Activated effector memory CD4-positive, alpha-beta T cell treated with Interleukin-2 at 50 U/mL for 16 hours (primary cell): ENCODE measurements at places on chromosomes 4 and X.

DNA sequence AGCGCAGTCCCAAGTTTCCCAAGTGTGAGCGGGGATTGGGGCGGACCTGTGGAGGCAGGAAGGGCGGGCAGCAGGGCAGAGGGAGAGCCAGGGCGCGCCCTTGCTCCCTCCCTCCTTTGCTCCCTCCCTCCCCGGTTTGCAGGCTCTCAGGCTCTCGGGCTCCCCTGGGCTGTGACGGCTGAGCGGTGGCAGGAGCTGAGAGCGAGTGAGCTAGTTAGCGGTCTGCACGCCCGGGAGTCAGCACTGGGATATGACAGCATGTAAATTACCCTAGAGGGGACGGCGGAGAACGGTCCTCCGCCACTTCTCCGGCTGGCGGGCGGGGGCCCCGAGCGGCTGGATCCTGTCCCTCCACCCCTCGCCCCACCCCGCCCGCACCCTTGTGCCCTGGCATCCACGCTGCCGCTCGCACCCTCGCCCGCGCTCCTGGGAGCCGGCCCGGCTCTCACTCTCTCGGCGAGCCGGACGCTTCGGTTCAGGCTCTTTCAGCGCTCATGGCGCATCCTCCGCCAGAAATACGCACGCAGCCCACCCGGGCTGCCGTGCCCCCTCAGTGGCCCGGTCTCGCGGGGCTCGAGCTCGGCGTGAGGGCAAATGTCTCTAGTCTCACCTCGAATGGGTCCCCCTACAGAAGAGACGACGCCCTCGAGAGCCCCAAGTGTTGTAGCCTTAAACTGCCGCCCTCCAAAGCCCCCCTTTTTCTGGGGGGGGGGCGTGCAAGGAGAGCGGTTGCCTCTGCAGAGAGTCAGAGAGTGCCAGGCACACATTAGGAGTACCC lies at the start of gene TSC22D3:
Gene TSC22D3 (minus strand): TSS at position 54 of the 778 bp plus-strand sequence. CDS start 368 bp downstream, outside the sequence.
- peak; percentile 31 for DNase-seq

- no peak for DNase-seq
Measured at GRCh38 chrX:52363247-52363883, 5.5 kb upstream of the XAGE2 start.

DNA sequence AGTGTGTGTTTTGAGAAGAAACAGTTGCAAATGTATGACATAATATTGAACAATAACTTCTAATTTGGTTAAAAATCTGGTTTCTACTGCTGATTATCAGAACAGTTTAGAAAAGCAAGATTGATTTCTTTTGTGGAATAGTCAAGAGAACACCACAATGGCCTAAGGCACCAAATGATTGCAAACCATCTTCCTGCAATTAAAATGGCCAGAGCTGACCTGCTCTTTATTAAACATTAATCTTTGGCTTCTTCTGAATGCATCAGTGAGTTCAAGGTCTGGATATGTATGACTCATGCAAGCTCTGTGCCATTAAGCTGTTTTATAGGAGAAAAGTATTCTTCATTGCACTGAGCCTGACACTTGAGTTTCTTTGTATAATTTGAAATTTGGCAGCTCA lies 107.8 kb upstream of the PDHA2 start:
- DNase-seq = no peak

- no peak for DNase-seq
Measured at GRCh38 chr4:116539744-116540143, 545.6 kb downstream of the TRAM1L1 start.

DNA sequence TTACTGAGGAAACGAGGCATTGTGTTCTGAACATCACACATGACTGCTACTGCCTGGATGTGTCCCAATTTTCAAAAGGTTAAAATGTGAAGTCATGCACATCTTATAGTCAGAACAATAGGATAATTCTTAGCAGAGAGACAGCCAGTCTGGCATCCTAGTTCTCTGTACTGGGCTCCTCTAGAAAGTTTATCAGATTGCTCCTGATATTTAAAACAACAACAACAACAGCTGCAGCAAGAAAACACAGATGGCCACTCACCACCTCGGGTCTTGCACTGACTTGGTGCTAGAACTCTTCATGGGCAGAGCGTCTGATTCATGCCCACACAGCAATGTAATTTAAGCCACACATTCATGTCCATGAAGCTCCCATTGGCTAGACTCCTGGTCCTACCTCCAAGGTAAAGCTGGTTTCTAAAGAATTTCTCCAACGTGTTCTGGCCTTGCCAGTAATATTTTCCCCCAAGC lies 33.3 kb upstream of the SLC2A9 start:
- DNase-seq = no peak

DNA sequence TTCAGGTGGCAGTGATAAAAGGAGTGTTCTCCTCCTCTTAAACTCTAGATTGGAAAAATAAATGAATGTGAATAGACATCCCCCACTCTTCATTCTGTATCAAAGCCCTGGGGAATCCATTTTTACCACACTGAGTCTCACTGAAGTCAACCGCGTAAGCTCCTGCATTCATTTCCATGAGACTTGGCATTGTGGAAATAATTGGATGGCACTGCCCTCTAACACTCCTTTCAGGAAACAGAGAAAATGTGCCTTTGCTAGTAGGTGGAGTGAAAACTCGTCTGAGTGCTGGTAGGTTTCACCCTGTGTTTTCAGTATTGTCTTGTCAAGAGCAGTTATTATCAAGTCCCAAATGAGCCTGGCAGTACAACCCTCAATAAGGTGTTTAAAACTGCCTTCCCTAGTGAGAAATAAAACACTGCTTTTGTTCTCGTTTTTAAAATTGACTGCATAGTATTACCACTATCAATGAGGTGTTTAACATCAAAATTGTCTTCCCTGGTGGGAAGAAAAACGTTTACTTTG lies 9.7 kb upstream of the CDKN2AIP start:
- DNase-seq = no peak

GRCh38 chr4:101037249-101037648 lies 310.1 kb downstream of the PPP3CA start:
- DNase-seq = no peak

DNA sequence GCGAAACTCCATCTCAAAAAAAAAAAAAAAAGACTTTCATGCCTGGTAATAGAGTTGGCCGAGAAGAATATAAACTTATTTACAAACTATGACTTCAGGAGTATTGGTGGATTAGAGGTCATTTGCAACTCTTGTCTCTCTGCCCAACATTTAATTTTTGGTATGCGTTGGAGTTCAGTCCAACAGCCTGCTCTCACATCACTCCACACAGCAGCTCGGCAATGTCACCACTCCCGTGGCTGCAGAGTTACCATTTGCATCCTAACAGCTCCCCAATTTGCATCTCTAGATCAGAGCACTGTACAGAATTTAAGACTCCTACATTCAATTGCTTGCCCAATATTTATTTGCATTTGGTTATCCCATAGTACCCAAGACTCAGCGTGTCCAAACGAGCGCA lies 40.9 kb upstream of the AP1AR start:
- DNase-seq = no peak

- DNase-seq = peak; percentile 31
Measured at GRCh38 chrX:9342561-9343051, 122.3 kb upstream of the TBL1X start.

GRCh38 chr4:73772363-73772762 lies 32.0 kb downstream of the CXCL8 start:
- DNase-seq = no peak

DNA sequence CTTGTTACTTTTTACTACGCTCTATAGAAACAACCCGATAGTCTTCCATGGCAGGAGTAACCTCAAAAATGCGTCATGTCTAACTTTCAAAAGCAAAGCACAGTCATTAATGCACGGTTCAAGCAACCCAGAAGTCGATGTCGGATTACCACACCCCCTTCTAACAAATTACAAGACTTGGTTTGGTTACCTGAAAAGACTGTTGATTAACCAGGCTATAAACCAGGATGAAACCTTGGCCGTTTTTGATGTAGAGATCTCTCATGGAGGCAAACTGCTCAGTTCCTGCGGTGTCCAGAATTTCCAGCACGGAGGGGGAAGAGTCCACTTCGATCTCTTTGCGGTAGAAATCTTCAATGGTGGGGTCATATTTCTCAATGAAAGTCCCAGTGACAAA lies 2.4 kb downstream of the RAP2C start:
- DNase-seq = no peak

DNA sequence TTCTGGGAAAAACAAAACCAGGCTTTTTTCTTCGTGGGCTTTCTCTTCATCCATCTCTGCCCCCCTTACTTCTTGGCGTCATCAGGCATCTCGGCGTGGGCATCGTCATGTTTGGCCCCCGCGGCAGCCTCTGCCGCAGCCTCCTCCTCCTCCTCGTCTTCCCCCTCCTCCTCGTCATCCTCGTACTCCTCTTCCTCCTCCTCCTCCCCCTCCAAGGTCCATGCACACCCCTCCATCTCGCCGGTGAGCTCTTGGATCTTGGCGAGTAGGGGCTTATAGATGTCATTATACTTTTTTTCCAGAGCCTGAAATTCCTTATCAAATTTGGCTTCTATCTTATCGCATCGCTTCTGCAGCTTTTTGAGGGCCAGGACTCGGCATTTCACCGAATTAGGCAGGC lies 488 bp downstream of the NAP1L5 start:
- no peak for DNase-seq

DNA sequence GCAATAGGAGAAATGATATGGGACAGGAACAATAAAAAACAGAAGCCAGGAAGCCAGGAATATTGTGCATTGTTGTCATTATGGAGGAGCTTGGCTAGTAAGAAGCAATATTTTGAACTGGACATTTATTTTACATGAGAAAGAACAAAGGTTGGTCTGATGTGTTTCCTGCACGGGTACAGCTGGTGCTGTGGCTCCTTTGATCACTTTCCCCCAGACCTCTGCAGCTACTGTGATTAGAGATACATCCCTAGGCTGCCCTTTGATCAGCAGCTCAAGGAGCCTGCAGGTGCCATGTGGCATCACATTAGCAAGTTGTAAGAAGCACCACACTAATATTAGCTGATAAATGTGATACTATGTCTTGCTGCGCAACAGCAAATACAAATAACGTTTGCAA lies 2.5 kb downstream of the PDGFC start:
- no peak for DNase-seq

- no peak for DNase-seq
Measured at GRCh38 chr4:153976954-153977353, 188.1 kb upstream of the SFRP2 start.

DNA sequence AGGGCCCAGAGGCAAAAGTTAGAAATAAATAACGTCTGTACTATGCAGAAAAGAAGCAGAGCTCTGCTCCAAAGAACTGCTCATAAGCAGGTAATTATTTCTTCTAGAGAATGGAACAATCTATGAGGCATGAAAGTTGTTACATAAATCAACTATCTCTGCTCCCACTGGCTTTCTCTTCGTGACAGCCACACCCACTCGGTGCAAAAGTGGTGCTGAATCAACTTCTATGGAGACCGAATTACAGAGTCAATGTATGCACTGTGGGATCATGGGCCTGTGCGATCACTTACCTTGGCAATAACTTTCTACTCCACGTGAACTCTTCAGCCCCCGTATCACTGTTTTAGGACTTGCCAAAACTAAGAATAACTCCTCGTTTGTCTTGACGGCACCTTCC lies 99.4 kb upstream of the ATXN3L start:
- DNase-seq = no peak

- DNase-seq = no peak
Measured at GRCh38 chrX:53746718-53747117, 60.2 kb upstream of the HUWE1 start.

DNA sequence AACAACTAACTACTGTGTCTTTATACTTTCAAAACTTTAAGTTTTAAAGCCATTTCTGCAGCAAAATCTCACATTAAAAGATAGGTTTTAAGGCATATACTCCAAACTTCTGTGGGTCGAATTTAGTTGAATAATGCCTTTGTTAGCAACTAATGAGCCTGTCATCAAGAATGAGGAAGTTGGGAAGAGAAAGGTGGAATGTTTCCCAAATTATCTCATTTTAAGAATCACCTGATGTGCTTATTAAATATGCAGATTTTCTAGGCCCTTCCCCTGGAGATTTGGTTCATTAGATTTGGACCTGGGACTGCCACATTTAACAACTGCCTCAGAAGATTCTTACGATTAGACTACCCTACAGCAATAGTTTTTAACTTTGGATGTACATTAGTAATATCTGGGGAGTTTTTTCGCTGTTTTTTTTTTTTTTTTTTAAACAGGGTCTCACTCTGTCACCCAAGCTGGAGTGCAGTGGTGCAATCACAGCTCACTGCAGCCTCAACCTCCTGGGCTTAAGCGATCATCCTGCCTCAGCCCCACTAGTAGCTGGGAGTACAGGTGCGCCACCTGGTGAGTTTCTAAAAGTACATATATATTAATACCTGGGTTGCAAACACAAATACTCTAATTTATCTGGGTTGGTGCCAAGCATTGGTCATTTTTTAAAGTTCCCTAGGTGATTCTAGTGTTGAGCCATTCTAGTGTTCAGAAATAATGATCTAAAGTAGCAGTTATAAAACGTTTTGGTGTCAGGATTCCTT lies 16.1 kb upstream of the TASL start:
- DNase-seq = no peak

DNA sequence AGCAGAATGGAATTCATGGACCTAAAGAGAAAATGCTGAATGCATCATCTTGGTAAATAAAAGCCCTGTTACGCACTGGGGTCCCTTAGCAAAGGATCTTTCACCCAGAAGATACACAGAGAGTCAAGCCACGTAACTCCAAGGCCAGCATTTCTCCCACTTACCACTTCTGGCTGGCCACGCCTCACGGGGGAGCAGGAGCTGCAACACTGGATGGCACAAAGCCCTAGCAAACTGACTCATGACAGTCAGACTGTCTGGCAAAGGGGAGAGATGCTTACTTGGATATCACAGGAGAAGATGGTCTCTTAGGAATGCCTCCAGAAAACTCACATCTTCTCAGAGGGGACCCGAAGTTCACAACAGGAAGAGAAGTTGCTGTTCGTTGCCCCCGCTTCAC lies 51.4 kb upstream of the BCLAF3 start:
- DNase-seq = no peak

DNA sequence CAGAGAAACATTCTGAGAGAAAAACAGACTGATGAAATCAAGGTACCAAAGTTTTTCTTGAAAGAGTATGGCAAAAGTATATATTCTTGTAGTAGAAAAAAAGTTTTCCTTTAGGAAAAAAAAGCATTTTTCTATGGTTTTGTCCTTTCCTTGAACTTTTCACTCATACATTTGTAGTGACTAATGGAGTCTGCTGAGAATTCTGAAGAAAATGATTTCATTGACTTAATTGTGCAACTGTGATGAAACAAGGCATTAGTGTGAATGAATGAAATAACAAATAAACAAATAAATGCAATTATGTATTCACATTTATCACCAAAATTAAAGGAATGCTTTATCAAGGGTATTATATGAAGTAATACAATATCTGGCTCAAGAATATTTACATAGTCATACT lies 5.7 kb downstream of the CSN1S1 start:
- DNase-seq = no peak

DNA sequence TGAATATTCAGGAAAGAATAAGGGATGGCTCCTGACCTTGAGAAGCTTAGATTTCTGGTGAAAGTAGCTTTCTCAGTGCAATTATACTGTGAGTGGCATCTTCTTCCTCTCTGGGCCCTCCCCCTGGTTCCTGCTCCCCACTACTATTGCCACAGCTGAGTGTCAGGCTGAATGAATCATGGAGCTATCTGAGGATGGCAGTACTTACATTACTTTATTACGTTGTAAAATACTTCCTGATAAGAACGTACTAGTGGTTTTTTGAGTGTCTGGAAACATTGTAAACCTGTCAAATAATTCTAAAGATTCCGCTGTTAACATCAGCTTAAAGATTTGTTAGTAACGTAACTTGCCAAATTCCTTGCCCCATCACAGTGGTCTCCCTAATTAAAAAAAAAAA lies 36.2 kb downstream of the ARHGAP10 start:
- no peak for DNase-seq
